ENCODE measurements at places on chromosomes 7 and 10.

- DNase-seq = no peak
Measured at GRCh38 chr10:108375691-108376090, 1211.2 kb upstream of the SORCS1 start.

- DNase-seq = no peak
Measured at GRCh38 chr7:140348161-140348849, 50.0 kb downstream of the SLC37A3 start.

DNA sequence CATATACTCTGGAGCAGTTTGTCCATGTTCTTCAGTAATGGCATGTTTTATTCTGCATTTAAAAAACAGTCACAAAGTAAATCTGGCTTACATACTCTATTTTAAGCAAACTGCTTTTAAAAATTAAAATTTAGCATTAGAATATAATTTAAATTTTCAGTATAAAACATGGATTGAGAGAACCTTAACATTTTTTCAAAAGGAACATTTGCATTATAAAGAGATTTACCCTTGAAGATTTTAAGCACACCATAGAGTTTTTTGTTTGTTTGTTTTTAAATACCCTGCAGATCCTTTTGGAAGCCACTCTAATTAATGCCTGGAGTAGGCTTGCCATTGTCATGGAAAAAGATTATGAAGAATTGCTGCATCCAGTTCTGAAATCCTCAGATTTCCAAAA, 70.4 kb downstream of the ZNRF2 start:
- DNase-seq = no peak

GRCh38 chr7:81501220-81501619, 268.6 kb downstream of the HGF start:
- no peak for DNase-seq

DNA sequence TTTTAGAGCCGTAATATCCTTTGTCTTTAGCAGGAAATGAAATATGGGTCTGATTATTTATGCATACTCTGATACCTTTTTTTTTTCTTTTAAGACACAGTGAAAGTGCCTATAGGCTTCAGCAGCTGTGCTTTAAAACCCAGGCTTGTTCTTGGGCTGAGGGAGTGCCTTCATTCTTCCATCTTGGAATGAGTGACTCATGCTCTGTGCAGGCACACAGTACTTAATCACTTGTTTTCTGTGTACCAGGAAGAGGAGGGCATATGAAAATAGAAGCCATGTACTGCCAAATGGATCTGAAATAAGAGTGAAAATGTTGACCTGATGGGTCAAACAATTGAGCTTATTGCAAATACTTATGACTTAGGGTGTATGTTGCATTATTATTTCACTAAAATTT, 12.0 kb downstream of the INPP5F start:
- no peak for DNase-seq
